ENCODE measurements at places on chromosomes 6 and 20. TPM values are rescaled to one million over a fixed set of nuclear protein-coding genes. Genes with fewer than 3 reads are reported as not detected.

GRCh38 chr6:69935079-69935478 is 68.7 kb downstream of the COL19A1 start:
- no peak for DNase-seq

Gene PHF3
- 31.0 TPM for total RNA-seq

DNA sequence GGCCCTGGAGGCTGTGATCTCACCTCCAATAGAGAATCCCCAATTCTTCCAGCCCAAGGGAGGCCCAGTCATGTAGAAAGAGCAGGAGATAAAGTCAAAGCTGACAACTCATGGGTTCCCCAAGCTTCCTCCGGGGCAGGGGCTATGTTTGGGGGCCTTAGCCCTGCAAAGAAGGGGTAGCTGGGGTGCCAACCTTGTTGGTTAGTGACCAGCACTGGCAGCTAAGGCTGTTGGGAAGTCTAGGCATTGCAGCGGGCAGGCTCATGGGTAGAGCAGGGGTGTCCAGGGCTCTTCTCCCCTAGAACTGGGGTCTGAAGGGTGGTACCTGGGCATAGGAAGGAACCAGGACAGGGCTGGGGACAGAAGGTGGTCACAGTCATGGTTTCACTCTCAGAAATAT is 36.4 kb downstream of the TGM2 start:
- DNase-seq: no peak

- no peak for DNase-seq
Observed at GRCh38 chr6:47915017-47915416, 133.2 kb downstream of the OPN5 start.

- DNase-seq: no peak
Observed at GRCh38 chr20:53238121-53238660, 266.0 kb downstream of the TSHZ2 start.

DNA sequence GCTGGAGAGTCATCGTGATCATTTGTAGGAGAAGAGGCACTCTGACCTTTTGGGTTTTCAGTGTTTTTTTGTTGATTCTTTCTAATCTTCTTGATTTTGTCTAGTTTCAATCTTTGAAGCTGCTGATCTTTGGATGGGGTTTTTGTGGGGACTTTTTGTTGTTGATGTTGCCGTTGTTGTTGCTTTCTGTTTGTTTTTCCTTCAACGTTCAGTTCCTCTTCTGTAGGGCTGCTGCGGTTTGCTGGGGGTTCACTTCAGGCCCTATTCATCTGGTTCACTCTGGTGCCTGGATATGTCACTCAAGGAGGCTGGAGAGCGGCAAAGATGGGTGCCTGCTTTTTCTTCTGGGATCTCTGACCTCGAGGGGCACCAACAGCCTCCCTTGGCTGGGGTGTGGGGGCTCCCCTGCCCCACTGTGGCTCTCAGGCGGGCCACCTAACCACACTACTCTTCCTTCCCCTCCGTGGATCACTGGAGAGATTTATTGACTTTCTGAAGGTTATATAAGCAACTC is 21.5 kb upstream of the TMEM244 start:
- DNase-seq: no peak

DNA sequence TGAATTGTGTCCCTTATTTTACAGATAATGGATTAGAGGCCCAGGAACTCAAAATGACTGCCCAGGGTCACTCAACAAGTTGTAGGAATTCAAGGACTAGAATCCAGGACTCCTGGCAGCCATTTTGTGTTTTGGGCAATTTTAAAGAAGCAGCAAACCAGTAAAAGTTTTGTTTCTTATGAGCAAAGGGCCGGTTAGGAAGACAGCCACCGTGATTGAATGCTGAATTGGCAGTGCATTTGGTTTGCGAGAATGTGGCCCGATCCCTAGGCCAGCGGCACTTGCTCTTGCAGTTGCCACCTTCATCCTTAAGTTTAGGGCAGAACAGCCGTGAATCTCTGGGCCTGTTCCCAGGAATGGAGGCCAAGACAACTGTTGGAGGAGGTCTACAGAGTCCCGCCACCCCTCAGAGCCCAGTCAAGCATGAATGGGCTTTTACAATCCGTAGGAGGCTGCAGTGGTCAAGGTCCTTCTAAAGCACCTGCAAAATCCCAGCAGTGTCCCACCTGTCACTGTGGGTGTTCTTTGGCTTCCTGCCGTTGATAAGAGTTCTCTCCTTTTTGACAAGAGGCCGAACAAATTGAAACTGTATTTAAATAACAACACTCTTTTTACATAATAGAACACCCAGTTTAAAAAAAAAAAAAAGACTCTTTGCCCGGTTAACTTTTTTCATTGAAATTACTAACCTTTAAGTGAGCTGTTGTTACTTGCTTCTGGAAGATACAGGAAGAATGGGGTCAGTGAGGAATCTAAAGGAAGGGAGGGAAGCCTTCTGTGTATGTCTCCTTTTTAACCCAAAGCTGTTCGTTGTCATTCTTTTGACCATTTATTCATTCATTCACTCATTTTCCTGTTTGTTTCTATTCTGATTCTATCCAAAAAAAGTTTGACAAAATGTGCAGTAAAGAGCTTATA is 68.7 kb downstream of the PHACTR2 start:
- no peak for DNase-seq

Gene STX11
- 32.3 TPM for total RNA-seq

Gene SLC9A8
- 21.8 TPM for total RNA-seq

Gene ADTRP
- not detected for total RNA-seq

DNA sequence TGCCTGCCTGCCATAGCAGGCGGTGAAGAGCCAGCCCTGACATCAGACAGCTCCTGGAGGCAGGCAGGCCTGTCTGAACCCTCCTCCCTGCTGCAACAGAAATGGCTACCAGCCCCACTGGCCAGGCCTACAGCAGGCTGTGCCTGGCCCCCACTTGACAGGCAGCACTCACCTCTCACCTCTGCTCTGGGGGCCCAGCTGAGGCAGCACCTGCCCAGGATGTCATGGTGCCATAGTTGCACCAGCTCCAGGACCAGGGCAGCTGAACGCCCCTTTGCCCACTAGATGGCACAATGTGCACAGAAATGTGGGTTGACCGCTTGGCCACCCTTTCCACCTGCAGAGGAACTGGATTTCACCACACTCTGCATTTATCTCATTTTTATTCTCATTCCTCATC is 30.6 kb downstream of the MRPL14 start:
- DNase-seq: peak; percentile 47

DNA sequence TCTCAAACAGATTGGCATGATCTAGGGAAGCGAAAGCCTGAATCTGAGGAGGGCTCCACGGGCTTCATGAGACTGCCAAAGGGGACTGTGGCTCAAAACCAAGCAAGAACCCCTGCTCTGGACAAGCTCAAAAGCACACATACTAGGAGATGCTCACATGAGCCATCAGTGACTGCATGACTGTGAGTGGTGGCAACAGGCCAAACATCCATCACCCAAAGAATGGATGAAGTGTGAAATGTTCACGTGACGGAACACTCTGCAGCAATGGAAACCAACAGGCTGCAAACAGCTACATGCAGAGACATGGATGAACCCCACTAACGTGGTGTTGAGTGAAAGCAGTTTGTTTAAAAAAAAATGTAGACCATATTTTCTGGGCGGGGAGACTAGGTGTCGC is 136.3 kb downstream of the PREX1 start:
- no peak for DNase-seq

DNA sequence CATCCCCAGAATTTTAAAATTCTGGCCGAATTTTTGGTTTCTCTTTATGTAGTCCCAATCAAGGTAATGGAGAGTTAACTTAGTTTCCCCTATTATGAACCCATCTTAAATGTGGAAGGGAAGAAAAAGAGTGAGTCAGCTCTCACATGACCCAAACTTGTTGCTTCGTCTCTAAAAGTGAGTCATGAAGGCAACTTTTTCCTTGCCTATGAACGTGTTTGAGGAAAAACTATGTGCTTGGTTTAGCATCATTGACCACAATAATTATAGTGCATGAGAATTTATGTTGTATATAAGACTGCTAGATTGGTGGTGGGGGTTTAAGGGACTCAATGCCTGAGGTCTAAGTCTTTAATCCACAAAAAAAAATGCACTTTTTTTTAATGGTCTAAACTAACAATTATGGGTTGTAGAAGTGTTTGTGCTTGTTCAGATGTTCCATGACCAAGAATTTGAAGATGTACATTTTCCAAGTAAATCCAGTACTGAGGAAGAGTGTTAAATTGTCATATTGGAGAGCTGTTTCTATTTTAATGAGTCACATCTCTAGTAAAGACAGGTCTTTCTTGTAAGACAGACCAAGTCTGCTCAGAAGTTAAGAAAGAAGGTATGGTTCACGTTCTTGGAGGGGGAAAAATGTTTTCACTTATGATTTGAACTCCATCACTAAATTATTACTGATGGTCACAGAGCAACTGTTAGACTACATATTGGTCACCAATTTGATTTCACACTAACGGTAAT is 409.9 kb upstream of the MARCKS start:
- DNase-seq: no peak

DNA sequence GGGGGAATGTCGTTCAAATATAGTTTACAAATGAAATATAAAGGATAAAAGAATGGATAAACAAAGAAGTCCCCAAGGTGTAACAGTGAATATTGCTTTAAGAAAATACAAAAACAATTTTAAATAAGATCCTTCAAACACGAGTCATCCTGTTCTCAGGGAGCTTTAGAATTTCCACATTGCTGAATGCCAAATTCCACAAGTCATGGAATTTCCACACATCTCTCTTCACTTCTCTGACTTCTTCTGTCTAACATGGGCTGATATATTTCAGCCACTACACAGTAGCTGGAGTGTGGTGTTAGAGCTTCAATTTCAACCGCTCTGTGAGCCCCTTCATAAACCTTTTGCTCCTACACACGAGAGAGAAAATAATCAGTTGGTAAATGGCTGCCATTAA is 28.0 kb downstream of the IL22RA2 start:
- no peak for DNase-seq

Gene MYBL2
- 7.5 TPM for total RNA-seq

Gene ERVFRD-1
- total RNA-seq: under 0.01 TPM

DNA sequence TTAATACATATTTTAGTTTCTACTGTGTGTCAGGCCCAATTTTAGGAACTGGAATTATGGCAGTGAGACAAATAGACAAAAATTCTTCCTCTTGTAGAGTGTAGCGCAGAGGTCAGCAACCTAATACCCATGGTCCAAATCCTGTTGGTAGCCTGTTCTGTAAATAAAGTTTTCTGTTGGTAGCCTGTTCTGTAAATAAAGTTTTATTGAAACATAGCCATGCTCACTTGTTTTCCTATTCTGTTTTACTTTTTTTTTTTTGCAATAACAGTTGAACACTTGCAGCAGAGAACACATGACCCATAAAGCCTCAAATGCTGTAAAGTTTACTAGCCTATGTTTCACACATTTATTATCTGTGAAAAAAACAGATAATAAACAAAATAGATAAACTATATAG is 87.9 kb downstream of the SCAF8 start:
- DNase-seq: no peak

GRCh38 chr6:90326404-90327057 is 29.9 kb upstream of the BACH2 start:
- no peak for DNase-seq

Gene DEF6
- total RNA-seq: 80.5 TPM

DNA sequence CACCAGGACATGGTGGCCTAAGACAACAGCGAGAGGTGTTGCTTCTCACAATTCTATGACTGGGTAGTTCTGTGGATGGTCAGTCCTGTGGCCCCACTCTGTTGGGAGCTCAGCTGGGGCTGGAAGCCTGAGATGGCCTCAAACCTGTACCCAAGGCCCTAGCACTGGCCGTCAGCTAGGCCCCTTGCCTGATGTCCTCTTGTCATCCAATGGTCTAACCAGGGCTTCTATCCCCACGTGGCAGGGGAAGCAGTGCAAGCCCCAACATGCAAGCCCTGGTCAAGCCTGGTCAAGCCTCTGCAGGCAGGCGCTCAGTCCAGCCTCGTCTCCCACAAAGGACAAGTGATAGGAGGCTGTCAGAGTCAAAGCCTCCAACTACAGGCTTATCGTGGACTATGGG is 196.5 kb upstream of the CST7 start:
- DNase-seq: no peak

GRCh38 chr6:28907394-28907793 is 16.4 kb downstream of the TRIM27 start:
- DNase-seq: no peak

DNA sequence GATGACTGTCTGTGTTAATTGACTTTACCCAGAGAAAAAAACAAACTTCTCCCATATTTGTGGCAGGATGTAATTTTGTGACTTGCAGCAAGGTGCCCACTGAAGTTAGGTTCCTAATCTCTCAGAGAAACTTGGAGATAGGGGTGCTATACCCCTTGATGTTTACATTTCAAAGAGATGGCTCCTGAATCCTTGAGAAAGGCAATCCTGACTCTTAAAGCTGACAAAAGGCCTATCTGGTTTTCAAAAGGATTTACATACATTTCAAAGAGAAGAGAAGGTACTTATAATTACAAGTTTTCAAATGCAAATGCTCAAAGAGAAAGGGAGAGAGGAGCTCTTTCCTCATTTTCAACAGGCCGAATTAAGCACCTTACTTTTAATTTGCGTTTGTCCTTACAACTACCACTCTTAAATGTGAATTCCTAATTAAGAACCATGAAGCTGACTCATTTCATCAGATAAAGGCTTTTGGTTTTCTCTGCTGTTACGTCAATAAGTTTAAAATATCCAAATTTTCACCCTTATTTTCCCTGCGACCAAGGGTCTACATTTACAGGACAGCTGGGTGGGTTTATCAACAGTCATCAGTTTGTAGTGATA is 711.8 kb upstream of the MAP3K7 start:
- no peak for DNase-seq

DNA sequence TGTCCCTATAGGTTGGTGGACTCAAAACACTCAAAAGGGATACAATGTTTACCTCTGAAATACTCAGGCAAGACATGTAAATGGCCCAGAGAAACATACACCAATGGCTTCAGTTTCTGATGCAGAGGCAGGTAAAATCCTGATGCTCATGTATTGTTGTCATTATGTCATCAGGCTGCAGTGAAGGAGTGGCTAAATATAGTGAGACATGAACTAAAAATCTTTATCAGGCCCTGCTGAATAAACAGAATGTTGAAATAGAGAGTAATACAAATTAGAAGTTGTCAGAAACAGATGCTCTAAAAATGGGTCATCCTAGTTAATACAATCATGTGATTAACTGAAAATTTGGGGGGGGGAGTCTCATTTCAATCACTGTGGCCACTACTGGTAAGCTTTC is 20.4 kb downstream of the PTPRK start:
- no peak for DNase-seq

- DNase-seq: no peak
Observed at GRCh38 chr6:124854338-124854922, 107.8 kb upstream of the RNF217 start.

DNA sequence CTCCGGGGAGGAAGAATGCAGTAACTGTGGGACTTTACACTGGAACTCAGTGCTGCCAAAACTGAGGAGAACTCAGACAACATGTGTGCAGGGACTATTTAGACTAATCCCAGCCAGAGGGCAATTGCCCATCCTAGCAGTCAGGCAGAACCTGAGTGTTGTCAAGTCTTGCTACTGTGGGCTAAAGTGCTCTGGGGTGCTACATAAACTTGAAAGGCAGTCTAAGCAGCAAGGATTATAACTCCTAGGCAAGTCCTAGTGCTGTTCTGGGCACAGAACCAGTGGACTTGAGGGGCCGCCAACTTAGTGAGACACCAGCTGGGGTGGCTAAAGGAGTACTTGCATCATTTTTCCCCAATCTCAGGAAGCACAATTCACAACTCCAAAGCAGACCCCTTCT is 363.8 kb upstream of the PTCHD4 start:
- DNase-seq: no peak

Gene ESR1
- 1.9 TPM for total RNA-seq

Gene DOK5
- total RNA-seq: 0.54 TPM

GRCh38 chr20:34627458-34627857 is 49.4 kb downstream of the PIGU start:
- no peak for DNase-seq

Gene RAD21L1
- total RNA-seq: not detected

Gene MLIP
- total RNA-seq: not detected

GRCh38 chr6:49519660-49520059 is 19.9 kb downstream of the GLYATL3 start:
- no peak for DNase-seq

Measured in hematopoietic multipotent progenitor cell (in vitro differentiated cells).